ENCODE measurements at places on chromosomes 7 and 10. TPM values are rescaled to one million over a fixed set of nuclear protein-coding genes. Genes with fewer than 3 reads are reported as not detected.

DNA sequence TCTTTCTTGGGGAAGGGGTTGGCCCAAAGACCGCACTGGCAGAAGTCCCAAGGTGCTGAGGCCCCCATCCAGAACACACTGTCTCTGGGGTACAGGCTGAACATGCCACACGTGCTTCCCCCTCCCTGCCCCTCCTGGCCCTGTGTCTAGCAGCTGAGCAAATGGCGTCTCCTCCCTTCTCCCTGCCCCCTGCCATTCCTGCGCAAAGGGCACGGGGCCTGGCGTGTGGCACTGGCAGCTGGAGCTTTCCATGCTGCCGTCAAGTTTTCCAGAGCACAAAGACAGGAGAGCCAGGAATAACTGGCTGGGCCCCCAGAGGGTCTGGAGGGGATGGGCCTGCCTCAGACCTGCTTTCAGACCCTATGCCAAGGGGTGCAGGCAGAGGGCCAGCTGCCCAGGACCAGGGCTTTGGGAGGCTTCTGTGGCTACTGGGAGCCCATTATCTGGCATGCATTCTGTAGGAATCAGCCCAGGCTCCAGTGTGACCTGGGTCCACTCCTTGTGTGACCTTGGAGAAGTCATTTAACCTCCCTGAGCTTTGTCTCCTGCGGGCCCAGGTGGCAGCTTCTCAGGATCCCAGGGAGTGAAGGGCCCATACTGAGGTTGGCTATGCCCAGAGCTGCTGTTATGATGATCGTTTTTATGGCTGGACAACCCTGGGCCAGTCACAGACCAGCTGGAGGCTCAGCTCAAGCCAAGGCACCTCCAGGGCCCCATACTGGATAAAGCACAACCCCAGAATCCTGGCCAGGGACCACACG is 710 bp upstream of the LDB3 start:
- no peak for DNase-seq
- H3K4me1 ChIP-seq, result peaks cover 7% of the 10 kb centered on the region
- H3K4me3 ChIP-seq, result no peak overlapping the region
- H3K36me3 ChIP-seq, result no peaks in the 10 kb centered on the region
- H3K27ac ChIP-seq, result no peak overlapping the region

DNA sequence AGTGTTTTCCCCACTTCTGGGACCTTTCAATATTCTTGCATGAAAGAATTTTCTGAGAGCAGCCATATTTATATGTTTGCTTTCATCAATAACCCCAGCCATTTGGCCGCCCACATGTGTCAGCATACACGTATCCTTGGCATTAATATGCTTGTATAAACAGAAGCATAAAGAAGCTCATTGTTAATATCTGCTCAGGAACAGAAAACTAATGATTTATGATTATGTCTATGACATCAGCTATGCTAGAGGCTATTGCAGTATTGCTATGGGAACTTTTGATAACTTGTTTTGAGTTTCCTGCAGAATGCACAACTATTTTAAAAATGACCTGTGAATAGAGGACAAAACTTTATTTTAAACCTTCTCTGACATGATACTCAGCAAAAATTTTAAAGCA is 300.9 kb upstream of the MTPN start:
- H3K4me3 ChIP-seq, result no peak overlapping the region
- H3K27me3 ChIP-seq, result no peaks in the 10 kb centered on the region
- DNase-seq, result no peak
- H3K4me1 ChIP-seq, result no peaks in the 10 kb centered on the region
- no peaks in the 10 kb centered on the region for H3K36me3 ChIP-seq
- H3K27ac ChIP-seq, result no peak overlapping the region

Gene GOLGA7B
- not detected for total RNA-seq

Gene GSAP
- total RNA-seq, result 0.94 TPM

DNA sequence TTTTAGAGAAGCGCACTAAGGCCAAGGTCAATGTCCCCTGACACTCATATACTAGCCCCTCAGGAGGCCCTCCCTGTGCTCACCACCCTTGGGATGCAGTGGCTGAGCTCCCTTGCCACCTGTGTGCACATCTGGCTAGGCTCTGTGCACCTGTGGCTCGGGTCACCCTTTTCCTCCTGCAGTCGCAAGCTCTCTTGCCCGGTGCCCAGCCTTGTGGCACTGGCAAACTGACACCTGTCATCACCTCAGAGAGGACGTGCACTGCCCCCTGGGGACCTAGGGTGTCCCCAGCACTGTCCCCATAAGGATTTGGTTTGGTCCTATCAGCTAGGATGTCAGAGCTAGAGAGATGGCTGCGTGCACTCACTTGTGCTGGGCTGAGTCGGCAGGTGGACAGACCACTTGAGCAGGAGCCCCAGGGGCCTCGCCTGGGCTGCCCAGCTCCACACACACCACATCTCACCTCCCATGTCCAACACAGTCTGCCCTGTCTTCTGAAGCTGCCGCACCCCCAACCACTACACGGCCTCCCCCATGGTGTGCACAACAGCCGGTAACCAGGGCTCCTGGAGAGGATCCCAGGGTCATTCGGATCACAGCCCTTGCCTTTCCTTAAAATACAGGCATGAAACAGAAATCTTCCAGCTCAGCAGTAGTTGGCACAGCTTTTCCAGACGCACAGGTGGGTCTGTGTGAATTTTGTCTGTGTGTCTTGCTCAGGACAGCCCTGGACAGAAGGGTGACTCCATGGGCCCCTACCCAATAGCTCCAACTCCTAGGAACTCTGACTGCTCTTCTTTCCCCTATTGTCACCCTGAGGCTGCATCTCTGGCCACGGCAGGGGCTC is 111.0 kb downstream of the GRID1 start:
- no peaks in the 10 kb centered on the region for H3K27me3 ChIP-seq
- no peak for DNase-seq
- no peaks in the 10 kb centered on the region for H3K36me3 ChIP-seq
- H3K4me1 ChIP-seq, result peaks cover 6% of the 10 kb centered on the region
- no peak overlapping the region for H3K4me3 ChIP-seq
- no peak overlapping the region for H3K27ac ChIP-seq

- H3K4me1 ChIP-seq, result peaks cover 2% of the 10 kb centered on the region
- no peak overlapping the region for H3K4me3 ChIP-seq
- H3K27ac ChIP-seq, result no peak overlapping the region
- DNase-seq, result no peak
Observed at GRCh38 chr10:115856580-115856979, 416.4 kb downstream of the GFRA1 start.

DNA sequence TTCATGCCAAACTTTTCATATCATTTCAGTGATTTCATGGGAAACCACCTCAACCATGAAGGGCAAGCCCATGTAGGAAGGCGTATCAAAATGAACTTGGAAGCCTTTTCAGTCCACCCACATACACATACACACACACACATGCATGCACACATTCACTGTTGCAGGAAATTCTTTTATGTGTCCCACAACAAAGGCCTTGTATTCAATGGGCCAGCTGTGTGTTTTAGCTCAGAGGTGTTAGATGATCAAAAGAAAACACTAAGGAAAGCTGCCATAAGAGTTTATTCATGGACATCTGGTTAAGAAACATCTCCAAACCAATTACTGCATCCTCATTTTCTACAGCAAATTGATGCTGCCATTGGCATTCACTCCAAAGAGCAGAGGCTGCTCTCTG is 74.4 kb upstream of the STK17A start:
- no peak overlapping the region for H3K27ac ChIP-seq
- peaks cover 2% of the 10 kb centered on the region for H3K4me1 ChIP-seq
- no peak for DNase-seq
- H3K4me3 ChIP-seq, result no peak overlapping the region
- H3K27me3 ChIP-seq, result no peaks in the 10 kb centered on the region

DNA sequence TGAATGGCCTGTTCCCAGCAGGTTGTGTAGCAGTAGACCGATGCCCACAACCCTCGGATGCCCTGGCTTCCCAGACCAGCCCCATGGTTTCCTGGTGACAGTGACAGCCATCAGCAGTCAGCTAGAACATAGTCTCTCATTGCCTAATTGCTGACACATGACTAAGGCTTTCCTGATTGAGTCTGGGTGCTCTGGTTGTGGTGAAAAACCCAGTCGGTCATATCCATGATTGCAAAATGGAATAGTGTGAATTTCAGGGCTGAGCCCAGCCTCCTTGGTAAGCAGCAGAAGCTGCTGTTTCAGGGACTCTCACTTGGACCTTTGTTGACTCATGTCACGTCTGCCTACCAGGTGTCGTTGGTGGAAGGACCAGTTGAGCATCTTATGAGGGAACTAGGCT is 36.6 kb downstream of the POR start:
- no peak overlapping the region for H3K27ac ChIP-seq
- H3K4me1 ChIP-seq, result no peaks in the 10 kb centered on the region
- H3K27me3 ChIP-seq, result no peaks in the 10 kb centered on the region
- H3K4me3 ChIP-seq, result no peak overlapping the region
- peaks cover 11% of the 10 kb centered on the region for H3K36me3 ChIP-seq
